ENCODE measurements at places on chromosomes 16 and 17.

DNA sequence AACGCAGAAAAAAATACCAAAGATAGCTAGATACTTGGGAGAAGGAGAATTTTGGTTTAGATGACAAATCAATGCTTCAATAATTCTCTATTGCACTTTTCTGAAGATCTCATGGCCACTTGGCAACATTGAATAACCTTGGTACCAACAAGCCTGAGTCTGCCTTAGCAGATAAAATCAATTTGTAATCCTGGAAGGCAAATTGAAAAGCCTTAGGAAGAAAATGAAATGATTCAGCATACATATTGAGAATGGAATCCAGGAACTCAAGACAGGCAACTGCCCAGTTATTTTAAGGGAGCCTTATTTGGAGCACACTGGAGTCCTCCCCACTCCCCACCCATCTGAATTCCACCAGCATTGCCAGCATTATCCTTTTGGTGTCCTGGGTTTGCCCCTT, 109.3 kb upstream of the SOX9 start:
- DNase-seq: no peak

GRCh38 chr17:13597723-13598347, 3.9 kb downstream of the HS3ST3A1 start:
- peak; percentile 32 for DNase-seq

DNA sequence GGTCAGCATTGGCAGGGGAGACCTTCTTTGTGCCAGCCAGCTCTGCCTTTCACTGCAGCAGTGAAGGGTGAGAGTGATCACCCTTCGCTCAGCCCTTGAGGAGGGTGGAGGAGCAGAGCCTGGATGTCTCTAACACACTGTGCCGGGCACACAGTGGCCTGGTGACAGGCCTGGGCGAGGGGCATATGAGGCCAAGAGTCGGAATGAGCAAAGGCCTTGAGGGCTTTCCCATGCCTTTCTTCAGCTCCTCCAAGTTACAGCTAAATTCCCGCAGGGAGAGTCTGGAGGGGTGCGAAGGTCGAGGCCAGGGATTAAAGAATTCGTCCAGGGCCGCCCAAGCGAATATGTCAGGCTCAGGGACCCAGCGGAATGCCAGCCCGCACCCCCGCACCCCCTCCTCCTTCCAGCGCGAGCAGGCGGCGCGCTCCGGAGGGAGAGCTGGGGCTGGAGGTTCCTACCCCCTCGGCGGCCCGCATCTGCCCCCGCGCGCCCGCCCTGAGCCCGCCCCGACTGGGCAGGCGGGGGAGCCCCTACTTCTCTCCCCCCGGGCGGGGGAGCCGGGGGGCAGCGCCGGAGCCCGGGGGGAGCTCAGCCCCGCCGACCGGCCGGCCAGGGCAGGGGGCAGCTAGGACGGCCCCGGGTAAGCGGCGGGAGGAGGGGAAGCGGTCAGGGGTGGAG, at the start of gene RASL10B:
TSS of gene RASL10B (plus strand) at position 401 of the 678 bp plus-strand sequence. CDS start 3,546 bp downstream, outside the sequence.
- DNase-seq: peak; percentile 75

GRCh38 chr16:87681981-87682570, 79.8 kb downstream of the JPH3 start:
- DNase-seq: peak; percentile 37

GRCh38 chr17:17309356-17309755, 6.2 kb downstream of the NT5M start:
- DNase-seq: no peak

GRCh38 chr16:20411055-20411454, 1.7 kb downstream of the ACSM5 start:
- DNase-seq: no peak

DNA sequence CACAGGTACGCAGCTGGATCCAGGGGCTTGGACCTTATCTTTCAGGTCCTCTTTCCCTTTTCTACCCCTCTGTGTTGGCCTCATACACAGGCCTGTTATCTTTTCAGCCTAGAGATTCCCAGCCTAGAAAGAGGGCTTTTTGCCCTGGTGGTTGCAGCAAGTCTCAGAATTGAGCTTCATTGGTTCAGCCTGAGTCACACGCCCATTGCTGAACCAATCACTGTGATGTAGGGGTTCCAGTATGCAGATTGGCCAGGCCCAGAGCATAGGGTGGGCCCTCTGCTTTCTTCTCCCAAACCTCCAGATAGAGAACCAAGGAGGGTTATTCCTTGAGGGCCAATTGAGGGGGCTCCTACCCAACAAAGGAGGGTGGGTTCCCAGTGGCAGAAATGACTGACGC, 32.8 kb downstream of the GPT2 start:
- no peak for DNase-seq

- peak; percentile 78 for DNase-seq
These were observed 763 bp upstream of the ACTG1 start for GRCh38 chr17:81513372-81513752.

- no peak for DNase-seq
These were observed 80.8 kb upstream of the NOL11 start for GRCh38 chr17:67636834-67637520.

GRCh38 chr17:4766723-4767122, 5.0 kb upstream of the TM4SF5 start:
- no peak for DNase-seq

DNA sequence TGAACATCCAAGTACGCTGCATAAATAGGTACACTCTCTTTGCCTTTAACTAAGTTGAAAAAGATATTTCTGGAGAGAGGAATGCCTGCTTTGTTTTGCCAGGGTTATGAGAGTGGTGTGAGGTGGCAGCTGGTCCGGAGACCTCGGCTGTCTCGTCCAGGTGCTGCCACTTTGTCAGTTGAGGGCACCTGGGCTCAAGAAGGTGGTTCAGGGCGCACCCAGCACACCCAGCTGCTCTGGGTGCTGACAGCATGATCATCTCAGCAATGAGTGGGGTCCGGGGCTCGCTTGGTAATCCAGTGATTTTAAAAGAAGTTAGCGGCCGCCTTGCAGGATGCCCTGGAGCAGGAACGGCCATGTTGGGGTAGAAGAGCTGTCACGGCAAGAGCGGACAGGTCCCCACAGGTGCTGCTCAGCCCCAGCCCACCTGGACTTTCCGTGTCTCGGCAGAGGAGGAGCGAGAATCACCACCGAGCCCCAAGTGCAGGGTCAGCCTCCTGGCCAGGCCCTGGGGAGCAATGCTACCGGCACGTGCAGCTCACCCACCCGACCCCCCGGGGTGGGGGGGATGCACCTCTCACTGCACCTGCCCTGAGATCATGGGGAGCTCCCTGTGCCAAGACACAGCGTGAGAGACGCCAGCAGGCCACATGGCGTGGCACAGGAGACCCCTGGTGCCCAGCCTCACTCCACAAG, 67.4 kb upstream of the CHMP6 start:
- no peak for DNase-seq

- no peak for DNase-seq
These were observed 74.0 kb upstream of the CREBBP start for GRCh38 chr16:3954411-3954921.

DNA sequence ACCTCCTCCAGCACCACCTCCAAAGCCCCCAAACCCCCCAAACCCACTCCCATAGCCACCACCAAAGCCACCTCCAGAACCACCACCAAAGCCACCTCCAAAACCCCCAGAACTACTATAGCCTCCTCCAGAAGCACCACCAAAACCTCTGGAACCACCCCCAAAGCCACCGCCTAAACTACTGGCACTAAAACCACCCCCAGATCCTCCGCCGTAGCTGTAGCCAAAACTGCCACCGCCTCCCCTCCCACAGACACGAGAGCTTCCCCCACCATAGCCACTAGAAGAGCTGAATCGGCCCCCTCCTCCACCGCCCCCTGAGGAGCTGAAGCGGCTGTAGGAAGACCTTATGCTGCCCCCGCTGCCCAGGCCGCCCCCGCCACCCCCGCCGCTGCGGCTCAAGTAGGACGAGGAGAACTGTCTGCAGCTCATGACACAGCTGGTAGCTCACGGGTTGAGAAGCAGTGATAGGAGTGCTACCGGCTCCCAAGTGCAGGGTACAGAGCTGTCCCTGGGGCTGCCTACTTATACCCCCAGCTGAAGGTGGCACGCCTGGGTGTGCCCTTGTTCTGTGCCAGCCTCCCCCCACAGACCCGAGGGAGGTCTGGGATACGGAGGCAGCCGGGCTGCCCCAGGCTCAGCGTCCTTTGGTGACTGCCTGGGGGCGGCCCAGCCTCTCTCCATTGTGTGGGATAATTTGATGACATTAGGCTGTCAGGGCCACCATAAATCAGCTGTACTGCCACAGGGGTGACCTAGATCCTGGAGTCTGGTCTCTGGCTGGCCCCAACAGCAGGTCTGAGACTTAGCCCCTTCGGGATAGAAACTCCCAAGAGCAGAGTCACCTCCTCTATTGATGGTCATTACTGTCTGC, at the start of gene KRT9:
TSS of gene KRT9 (minus strand) at position 499 of the 874 bp plus-strand sequence. CDS start at position 432, 67 bp downstream.
- DNase-seq: no peak

GRCh38 chr16:84482951-84483881, 21.2 kb downstream of the MEAK7 start:
- DNase-seq: no peak

DNA sequence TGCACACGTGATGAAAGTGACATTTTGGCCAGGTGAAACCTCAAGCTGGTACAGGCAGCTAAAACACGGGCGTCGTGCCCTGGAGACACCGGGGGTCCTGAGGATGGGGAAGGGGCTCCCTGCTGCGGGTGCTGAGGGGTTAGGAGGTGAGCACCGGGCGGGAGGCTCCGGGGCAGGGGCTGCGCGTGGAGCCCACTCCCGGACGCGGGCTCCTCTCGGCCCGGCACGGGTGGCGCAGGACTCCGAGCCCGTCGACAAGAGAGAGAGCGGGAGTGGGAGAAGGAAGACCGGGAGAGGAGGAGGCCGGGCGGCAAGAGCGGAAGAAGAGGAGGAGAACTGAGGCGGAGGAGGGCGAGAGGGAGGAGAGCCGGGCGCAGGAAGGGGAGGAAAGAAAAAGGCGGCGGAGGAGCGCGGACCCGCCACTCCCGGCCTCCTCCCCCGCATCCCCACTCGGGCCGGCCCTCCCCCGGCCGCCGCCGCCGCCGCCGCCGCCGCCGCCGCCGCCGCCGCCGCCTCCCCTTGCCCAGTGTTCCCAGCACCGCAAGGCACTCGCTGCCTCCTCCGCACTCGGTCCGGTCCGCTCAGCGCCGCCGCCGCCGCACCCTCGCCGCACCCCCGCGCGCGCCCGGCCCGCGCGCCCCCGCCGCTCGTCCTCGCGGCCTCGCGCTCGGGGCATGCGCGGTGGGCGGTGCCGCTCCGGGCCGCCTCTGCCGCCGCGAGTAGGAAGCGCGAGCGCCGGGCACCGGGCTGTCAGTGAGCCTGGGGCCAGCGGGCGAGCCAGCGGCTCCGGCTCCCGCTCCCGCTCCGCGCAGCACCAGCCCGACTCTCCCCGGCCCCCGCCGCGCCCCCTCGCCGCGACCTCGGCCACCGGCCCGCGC, at the start of gene PRKCA:
TSS of gene PRKCA (plus strand) at position 750 of the 878 bp plus-strand sequence.
- DNase-seq: peak; percentile 82

DNA sequence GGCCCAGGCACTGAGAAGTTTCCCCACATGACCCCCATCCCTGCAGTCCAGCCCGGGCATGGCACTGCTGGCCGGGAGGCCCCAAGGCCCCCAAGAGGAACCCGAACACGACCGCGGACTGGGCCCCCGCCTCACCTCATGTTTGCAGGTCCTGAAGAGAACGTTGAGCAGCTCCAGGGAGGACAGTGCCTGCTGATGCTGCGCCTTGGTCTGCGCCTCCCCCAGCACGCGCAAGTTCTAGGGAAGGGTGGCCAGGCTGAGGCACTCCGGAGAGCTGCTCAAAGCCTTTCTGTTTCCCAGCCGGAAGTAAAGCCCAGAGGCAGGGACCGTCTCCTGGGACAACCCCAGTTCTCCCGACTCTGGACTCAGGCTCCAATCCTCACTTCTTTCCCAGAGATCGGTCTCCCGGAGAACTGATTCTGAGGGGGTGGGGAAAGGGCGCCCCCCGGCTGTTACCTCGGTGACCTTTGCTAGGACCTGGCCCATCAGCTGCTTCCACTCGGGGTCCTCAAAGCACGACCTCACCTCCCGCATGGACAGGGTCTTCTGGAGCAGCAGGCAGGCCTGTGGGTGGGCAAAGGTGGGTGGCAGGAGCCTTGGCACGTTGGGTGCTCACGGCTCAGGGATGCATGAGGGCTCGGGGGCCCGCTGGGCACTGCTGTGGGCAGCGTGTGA, 13.7 kb downstream of the MYBBP1A start:
- DNase-seq: no peak

DNA sequence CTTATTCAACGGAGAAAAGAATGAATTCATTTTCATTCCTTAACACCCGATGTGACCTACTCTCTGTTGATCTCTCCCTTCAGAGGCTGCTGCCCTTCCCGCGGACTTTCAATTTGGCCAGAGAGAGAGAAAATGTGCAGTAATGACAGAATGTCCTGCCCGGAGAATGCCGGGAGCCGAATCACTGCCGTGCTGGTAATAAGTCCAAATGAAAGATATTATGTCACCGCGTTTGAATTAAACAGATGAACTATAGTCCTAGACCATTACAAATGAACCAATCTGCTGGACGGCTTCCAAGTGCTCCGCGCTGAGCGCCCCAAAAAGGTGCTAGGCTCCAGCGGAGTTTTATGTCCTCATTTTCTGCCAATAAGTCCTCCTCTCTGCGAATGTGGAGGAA, 14.7 kb upstream of the C16orf82 start:
- no peak for DNase-seq

DNA sequence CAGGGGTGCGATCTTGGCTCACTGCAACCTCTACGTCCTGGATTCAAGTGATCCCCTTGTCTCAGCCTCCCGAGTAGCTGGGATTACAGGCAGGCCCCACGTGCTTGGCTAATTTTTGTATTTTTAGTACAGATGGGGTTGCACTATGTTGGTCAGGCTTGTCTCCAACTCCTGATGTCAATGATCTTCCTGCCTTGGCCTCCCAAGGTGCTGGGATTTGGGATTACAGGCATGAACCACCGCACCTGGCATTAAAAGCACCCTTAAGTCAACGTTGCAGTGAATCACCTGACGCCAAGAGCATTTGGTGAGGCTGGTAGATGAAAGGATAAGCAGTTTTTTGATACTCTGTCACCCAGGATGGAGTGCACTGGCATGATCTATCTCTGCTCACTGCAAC, 59.0 kb downstream of the NDE1 start:
- DNase-seq: no peak

GRCh38 chr16:66751053-66751302, 431 bp downstream of the DYNC1LI2 start:
- peak; percentile 16 for DNase-seq

DNA sequence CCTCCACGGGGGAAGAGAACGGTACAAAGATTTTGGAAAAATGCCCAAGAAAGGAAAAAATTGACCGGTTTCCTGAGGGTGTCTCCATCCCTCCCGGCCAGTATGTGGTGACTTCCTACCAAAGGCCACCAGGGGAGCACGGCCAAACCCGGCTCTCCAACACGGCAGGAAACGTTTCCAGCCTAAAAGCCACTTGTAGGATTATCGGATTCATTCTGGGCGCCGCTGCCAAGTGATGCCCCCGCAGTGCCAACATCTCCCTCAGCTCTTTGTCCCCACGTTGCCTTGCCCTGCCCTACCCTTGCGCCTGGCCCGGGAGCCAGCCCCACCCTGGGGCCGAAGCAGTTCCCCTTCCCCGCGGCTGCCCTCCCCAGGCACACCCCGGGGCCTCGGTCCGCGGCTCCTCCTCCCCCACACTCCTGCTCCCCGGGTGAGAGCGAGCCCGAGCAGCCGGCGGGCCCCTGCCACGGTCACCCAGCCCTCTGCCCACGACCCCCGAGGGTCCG, 688 bp downstream of the CRK start:
- peak; percentile 62 for DNase-seq
